ENCODE measurements at places on chromosomes 6 and 20.

- no peak for DNase-seq
Measured at GRCh38 chr6:83055366-83055964, 10.2 kb downstream of the UBE3D start.

DNA sequence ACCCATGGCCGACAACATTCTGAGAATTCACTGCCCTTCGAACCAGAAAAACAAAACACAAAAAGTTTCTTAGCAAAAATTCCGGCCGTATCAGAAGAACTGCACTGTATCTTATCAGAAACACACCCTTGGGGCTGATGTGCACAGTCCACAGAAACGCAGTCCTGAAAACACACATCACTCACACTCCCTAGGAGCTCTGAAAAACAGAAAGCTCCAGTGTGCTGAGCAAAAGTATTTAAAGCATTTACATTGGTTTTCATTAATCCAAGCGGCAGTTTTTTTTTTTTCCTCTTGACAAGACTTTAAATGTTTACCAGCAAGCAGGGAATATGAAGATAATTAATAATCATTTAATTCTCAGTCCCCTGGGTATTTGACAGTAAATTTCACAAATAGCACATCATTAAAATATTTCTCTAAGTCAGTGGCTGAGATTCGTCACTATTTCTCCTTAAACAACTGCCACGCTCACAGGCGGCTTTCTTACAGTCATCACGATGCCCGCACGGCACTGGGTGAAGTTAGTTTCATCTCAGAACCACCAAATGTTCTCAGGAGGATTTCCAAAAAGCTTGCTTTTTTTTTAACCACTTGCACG lies 13.3 kb downstream of the NFATC2 start:
- DNase-seq, result no peak

DNA sequence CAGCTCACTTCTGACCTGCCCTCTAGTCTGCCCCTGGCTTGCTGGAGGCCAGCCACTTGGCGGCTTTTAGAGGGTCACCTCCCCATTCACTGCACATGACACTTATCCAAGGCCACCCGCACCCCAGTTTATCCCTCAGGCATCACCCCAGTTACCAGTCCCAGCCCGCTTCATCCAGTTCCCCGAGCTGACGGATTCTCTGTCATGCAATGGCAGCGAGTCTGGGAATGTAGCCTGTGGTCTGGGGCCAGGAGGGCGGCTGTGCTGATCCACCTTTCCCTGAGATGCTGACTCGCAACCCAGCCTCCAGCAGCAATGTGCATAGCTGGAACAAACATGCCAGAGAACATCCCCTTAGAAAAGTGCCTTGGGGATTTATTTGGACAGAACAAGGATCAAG lies 25.8 kb downstream of the SYNDIG1 start:
- DNase-seq, result no peak

DNA sequence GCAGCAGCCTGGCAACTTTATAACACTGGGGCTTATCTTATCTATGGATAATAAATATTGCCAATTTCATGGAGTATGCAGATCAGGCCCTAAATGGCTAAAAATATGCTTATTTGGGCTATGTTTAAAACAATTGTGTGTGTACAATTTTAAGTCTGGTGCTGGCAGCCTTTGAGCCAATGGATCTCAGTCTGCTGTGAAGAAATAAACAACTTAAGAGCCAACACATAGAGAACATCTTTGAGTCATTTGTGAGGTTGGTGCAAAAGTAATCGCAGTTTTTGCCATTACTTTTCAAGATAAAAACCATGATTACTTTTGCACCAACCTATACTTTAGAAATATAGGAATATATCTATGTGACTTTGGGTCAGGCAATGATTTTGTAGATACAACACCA lies 129.1 kb upstream of the CARMIL1 start:
- DNase-seq, result no peak

GRCh38 chr20:58709703-58710039 lies 17.1 kb downstream of the NPEPL1 start:
- DNase-seq, result no peak

- no peak for DNase-seq
Measured at GRCh38 chr6:114712129-114712662, 369.4 kb upstream of the HS3ST5 start.

DNA sequence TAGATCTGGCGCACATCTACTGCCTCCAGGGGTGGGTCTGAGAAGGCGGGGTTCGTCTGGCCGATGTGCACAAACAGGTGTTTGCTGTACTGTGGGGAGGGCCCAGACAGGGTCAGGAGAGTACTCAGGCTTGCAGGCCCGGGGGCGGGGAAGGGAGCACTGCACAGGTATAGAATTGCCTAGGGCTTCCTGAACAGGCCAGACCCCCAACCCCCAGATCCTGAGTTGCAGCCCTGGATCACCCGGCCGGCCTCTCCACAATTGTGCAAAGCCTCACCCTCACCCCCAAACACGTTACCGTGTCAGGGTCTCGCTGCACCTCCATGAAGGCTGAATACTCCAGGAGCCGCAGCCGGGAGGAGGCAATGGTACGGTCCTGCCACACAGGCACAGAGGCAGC lies 7.8 kb downstream of the RPL10A start:
- DNase-seq, result no peak

GRCh38 chr6:48615041-48615440 lies 504.0 kb upstream of the PTCHD4 start:
- no peak for DNase-seq

DNA sequence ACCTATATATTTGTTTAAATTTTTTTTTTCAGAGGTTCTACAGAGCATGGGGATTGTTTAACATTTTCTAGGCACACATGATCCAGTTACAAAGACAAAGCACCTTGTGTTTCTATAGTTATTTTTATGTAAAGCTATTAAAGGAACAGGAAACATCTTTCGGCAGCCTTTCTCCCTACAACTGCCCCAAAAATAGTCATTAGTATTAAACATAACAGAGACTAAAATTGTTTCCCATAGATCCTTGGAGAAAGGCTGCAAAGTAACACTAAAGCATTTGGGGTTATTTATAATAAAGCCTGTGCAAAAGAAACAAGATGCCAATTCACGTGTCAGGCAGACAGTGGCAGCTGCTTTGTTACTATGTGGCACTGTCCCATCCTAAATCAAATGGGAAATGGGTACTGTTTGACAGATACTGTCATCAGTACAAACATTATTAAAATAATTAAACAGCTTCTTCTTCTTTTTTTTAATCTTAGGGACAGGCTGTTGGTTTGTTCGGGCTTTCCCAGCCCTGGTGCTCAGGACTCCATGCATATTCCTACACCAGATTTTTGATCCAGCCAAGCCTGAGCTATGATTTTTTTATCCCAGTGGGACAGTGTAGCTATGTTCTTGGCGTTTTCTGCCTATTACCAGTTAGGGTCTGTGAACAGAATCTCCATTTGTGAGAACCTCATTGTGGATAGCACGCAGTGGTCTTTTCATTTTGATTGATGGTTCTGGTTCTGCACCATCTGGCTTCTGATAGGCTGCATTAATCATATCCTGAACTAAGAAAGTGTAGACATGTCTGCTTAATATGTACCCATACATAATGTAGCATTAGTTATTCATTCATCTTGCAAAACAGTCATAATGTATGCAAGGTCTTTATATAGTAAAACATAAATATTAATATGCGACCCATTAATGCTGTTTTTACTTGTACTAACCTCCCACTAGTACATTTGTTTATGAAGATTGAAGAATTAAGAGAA lies 460.4 kb upstream of the SOX4 start:
- no peak for DNase-seq

DNA sequence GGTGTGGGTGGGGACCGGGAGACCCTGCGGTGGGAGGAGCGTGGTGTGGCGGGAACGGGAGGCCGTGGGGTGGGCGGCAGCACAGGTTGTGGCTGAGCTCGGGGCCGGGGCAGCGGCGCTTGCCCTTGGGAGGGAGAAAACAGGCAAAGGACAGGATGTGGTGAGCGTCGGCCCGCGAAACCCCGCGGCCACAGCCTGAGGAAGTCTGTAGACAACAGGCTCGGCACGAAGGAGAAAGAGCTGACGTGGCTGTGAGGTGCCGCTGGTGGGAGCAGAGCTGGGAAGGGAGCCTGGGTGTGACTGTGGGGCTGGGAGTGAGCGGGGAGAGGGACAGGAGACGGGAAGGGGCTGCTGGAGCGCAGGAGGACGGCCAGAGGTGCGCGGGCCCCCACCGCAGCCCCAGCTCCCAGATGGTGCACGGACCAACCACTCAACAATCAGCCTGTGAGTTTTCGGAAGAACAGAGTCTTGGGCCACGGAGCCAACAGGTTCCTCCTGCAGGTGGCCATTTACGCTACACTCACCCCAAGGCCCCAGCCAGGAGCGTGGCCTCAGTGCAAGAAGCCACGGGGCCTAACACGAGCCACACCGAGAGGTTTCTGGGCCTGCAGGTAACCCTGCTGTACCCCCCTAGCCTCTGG lies 202.8 kb downstream of the DLL1 start:
- no peak for DNase-seq

GRCh38 chr20:572727-573126 lies 29.1 kb upstream of the CSNK2A1 start:
- DNase-seq, result no peak

DNA sequence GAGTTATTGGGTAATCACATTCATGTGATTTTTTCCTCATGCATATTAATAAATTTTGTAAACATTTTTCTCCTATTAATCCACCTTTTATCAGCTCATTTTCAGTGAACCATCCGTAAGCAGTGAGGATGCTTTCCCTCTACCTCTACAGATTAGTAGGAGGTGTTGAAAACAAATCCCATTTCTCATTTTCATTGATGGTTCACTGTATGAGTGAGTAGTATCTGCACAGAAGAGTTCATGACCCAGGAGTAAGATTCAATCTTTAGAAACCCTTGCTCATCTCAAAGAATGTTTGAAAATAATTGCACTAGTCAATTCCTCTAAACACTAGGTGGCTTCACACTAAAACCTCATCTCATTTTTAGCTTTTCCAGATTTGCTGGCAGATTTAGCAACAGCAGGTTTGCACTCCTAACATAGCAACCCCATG lies 440.0 kb downstream of the HAO1 start:
- no peak for DNase-seq

- DNase-seq, result no peak
Measured at GRCh38 chr6:46042355-46042999, 26.8 kb upstream of the CLIC5 start.

DNA sequence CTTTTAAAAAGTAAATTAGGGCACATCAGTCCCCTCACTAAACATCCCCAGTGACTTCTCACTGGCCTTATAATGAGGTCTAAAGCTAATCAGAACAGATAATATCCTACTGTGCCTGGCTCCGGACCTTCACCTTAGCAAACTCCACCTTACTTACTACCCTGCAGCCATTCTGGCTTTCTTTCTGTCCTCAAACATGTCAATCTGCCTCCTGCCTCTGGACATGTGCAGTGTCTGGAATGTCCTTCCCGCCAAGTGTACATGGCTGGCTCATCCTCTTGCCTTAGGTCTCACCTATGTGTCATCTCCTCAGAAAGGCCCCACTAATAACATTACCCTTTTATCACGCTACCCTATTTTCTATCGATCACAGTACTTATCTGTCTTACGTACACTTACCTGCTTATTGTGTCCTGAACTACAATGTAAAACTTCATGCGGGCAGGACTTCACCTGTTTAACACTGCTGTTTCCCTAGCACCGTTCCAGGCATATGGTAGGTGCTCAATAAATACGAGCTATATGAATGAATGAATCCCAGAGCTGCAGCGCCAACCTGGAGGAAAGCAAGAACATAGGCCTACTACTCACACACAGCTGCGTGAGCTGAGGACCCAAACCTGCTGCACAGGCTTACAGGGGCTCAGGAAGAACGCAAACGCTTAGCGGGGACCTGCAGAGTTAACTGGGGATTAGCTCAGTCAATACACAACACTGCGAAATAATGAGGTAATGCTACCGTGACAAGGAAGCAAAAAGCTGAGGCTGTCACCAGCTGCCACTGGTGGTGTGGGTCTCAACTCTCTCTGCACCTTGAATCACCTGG lies 991 bp downstream of the UQCC2 start:
- DNase-seq, result no peak

- DNase-seq, result no peak
Measured at GRCh38 chr6:168035098-168035660, 37.7 kb downstream of the KIF25 start.

DNA sequence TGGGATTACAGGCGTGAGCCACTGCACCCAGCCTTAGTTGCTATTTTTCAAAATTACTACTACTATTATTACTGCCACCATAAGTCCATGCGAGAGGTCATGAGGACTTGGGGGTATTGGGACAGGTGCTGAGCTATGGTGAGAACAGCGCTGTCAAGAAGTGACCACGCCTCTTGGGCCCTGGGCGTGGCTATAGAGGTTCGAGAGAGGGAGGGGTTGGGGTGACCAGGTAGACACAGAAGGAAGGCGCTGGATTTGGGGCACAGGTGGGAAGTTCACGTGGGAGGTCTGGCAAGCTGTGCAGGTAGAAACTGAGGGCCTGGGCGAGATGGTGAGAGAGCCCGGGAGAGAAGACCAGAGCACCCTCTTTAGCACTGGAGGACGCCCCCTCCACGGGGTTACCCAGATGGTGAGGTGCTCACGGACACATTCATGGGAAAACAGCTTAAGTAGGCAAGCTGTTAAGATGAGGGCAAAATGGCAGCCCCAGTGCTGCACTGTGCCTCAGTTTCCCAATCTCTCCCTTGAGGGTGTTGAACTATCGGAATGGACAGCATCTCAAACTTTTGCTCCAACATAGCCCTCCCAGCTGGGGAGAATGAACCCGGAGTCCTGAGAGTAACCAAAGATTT lies 61.0 kb downstream of the RAB44 start:
- no peak for DNase-seq

DNA sequence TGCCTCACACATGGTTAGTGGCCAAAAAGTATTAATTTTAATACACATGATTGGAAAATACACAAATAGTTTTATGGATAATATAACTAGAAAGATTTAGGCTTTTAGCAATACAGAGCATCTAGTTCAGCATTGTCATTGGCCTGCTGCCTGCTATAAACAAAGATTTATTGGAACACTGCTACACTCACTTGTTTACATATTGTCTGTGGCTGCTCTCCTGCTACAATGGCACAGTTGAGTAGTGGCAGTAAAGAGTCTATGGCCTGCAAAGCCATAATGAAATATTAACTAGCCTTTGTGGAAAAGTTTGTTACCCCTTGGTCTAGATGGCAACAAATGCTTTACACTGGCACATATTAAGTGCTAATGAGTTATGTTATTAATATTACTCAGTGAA lies 37.8 kb downstream of the ZNF451 start:
- DNase-seq, result no peak

- no peak for DNase-seq
Measured at GRCh38 chr6:170360476-170360875, 53.9 kb downstream of the FAM120B start.

- peak; percentile 23 for DNase-seq
Measured at GRCh38 chr6:88843040-88843439, 120.4 kb downstream of the RNGTT start.

GRCh38 chr6:88302769-88303225 lies 136.7 kb upstream of the CNR1 start:
- no peak for DNase-seq

All from HS-5 (cell line).